RPMI7951 (cell line): ENCODE measurements at places on chromosomes 1 and 21.

DNA sequence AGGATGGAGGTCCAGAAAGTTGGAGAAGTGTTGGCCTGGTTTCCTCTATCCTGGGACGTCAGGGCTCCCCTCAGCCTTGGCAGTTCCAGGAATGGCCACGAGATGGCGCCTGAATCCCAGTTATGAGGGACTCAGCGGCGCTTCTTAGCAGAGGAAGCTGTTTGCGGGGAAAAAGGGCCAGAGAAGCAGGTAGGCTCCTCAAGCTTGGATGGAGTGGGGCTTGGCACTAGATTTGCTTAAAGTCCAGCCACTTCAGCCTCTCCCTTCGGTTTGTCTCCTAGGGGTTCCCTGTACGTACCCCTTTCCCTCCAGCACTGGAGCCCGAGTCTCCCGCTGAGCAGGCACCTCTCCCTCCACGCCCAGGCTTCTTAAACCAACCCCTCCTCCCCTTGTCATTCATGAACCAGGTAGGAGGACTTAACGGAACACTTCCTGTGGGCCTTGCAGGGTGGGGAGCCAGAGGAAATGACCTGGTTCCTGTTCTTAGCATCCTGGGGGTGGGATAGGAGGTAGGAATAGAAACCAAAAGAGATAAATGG, 32.0 kb upstream of the TENT5B start:
- peak; percentile 71 for DNase-seq

- peak; percentile 78 for DNase-seq
These were observed at the start of gene AGL for GRCh38 chr1:99849744-99850458. Gene AGL, plus strand, starts transcription at chr1:99850361. Its CDS starts 682 bp downstream, at chr1:99851043.

DNA sequence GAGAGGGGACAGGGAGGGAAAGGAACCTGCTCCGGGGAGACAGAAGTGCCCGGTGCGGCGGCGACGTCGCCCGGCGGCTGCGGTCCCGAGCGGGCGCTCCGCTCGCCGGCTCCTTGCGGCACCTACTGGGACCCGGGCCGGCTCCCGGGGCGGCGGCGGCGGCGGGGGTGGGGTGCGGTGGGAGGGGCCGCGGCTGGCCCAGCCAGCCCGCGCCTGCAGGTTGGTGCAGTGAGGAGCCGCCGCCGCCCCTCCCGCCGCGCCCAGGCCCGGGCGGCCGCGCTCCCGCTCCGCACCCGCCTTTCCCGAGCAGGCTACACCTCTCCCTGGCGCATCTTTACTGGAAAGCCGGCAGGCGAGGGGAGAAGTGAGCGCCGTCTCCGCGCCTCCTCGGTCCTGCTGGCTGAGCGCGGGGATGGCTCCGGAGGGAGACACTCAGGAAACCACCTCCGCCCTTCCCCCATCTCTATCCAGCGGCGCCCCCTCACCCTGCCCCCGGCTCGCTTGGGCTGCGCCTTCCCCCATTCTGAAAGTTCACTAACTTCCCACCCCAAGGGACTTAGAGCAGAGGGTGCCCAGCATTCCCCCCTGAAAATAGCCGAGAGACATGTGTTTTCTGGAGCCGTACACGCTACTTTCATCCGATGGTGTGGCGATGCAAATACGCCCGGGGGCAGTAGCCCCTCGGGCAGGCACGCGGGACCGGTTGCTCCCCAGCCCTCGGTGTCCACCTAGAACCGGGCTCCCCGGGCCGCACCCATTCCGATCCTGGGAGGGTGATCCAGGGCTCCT, at the start of gene PLD5:
TSS of gene PLD5 (minus strand) at position 127 of the 789 bp plus-strand sequence.
- DNase-seq: no peak

DNA sequence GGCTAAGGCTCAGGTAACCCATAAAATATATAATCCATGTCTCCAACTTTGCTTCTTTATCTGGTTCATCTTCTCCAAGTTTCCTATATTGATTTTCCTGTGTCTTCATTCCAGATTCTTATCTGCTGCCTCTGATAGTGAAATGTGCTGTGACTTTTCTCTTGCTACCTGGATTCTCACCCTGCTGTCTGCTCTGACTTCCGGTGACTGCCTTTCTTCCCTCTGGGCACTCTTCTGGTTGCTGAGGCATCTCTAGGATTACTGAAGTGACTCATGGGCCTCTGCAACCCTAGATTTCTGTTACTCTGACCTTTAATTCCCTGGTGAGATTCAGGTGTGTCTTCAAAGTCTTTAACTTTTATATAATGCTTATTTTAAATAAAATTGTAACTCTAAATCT, 46.9 kb downstream of the GIPC2 start:
- DNase-seq: peak; percentile 74

- DNase-seq: no peak
These were observed 647.9 kb downstream of the PLA2G4A start for GRCh38 chr1:187476671-187477070.

GRCh38 chr1:87379306-87379705, 50.6 kb downstream of the LMO4 start:
- DNase-seq: no peak

DNA sequence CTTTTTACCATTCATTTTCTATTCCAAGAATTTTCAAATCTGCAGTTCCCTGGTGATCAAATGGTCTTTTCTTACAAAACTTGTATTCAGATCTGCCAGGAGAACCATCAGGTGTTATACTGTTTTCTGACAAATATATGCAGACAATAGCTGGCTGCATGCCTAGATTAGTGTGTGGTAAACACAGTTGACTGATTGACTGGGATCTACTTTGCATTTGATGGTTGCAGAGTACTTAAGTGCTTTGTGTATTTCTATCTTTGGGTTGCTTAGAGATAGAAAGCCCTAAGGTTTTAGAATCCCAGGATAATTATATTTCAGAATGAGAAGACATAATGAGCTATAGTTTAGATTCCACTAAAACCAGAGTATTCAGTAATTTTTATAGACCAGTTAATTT, 102.0 kb upstream of the CHODL start:
- no peak for DNase-seq

DNA sequence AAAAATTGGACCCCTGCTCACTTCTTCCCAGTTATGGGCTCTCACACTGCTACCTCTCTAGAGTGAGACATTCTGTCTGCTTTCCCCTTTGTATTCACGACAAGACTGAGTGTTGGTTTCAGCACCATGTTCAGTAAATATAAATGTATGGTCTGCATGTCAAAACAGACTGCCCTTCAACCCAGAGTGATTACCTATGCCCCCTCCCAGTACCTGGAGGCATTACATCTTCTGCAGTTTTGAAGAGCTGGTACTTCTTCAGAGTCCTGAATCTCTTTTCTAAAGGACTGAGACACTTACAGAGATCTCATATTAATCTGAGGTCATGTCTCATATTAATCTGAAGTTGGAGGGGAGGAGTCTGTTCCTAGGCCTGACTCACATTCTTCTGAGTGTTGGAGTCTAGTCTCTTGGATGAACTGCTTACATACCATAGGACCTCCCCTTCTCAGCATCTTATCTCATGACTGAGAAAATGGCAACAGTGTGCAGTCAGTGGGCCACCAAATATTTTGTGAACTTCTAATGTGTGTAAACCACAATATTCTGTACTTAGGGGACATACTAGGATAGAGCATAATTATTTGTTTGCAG, 80.3 kb downstream of the RGL1 start:
- DNase-seq: no peak

GRCh38 chr21:19995253-19995652, 1003.0 kb upstream of the NCAM2 start:
- no peak for DNase-seq

DNA sequence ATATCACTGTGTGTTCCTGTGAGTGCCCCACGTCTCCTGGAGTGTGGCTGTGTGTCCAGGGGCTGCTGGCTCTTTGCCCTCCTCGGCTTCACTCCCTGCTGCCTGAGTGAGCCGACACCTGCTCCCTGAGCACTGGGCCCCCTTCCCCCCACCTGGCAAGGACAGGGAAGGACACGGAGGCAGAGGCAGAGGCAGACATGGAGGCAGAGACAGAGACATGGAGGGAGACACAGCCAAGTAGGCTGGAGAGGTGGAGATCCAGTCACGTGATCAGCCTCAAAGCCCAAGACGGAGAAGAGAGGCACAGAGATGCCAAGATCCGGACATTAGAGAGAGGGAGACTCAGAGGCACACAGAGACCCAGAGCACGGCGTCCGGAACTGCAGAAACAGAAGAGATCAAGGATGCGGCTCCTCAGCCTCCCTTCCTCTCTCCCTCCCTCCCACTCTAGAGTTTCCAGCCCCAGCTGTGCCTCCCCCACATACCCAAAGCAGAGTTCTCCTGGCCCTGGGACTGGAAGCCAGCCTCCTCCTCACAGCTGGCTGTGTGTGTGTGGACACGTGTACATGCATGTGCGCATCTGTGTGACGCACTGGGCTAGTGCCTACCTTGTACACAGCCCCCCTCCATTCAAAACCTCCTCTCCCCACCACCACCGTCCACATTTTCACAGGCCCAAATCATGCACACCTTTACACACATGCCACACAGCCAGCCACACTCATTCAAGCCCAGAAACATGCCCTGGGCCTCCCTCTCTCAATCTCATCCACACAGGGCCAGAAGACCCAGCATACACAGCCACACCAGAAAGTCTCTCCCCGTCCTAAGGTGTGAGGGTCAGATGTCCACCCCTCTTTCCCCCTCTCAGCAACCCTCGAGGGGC, 39.1 kb upstream of the WASF2 start:
- DNase-seq: no peak

- DNase-seq: no peak
These were observed 111.9 kb downstream of the XCL2 start for GRCh38 chr1:168431882-168432281.

- DNase-seq: peak; percentile 45
These were observed 302.7 kb downstream of the DISC1 start for GRCh38 chr1:231929311-231929710.

DNA sequence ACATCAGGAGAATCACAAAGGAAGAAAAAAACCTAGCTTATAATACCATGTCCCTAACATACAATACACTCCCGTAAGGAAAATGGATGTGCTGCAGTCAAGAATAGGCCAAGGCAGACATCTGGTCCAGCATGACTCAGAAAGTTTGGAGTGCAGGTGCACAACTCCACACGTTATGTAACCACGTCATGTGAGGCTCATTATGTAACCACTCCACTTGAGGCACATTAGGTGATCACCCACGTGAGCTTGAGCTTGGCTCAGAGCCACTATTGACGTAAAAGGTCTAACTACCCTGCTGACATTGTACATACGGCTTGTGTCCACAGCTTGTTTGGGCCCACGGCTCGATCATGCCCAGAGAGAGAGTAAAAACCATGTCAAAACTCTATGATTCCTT, 99.8 kb upstream of the C1orf21 start:
- no peak for DNase-seq

GRCh38 chr21:43970551-43970950, 41.6 kb upstream of the TRAPPC10 start:
- no peak for DNase-seq

DNA sequence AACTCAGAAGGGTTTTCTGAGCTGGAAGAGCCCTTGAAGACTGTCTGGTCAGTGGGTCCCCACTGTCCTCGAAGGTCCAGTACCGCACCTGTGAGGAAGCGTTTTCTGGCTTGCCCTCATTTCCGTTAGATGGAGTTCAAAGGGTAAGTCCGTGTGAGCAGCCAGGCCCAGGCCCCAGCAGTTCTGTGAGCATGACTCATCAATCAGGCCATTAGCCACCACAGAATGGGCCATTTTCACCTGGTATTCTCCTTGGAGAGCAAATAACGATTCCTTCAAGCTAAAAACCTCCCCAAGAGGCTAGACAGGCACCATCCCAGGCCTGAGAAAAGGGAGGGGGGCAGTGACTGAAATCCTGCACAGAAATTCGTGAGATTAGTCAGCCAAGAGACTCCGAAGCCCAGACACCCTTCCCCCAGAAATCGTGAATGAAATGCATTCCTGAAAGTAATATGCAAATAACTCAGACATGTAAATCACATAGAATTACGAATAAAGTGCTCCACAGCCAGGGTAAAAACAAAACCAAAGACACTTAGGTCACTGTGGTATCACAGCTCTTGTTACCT, 66.0 kb downstream of the BCAR3 start:
- DNase-seq: peak; percentile 82

- no peak for DNase-seq
These were observed 19.4 kb downstream of the PANK4 start for GRCh38 chr1:2506901-2507565.

GRCh38 chr1:214002472-214002871, 14.7 kb downstream of the PROX1 start:
- peak; percentile 79 for DNase-seq

GRCh38 chr1:85328713-85329397, 52.4 kb upstream of the BCL10 start:
- DNase-seq: peak; percentile 99

GRCh38 chr21:42171091-42172053, 47.6 kb upstream of the ABCG1 start:
- peak; percentile 15 for DNase-seq

- peak; percentile 64 for DNase-seq
These were observed 15.6 kb upstream of the TTLL10 start for GRCh38 chr1:1157914-1158710.

- no peak for DNase-seq
These were observed 26.8 kb downstream of the BCAS2 start for GRCh38 chr1:114554577-114554976.

DNA sequence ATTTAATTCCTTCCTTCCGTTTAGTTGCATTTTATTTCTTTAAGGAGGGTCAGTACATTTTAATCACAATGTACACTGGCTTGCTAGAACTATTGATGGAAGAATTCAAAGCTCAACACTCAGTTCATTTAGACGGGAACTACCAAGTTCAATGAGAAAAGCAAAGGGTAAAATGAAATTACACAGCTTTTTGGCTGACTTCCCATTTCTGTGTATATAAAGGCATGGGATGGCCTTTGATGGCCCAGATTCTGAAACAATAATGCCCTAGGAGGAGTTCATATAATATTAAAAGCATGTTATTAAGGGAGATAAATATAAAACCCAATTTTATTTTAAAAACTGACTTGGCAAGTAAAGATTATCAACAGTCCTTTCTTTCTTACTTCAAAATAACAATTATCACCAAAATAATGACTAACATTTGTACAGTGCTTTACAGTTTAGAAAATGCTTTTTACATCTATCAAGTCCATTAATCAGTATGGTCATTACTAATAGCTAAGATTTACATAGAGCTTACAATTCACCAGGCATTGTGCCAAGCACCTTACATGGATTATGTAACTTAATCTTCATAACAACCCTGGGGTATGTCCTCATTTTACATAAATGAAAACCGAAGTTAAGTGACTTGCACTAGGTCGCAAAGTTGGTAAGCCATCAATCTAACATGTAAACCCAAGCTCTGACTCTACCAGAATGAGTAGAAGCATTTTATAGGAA, 402.4 kb downstream of the OMA1 start:
- no peak for DNase-seq
